Esophagus squamous epithelium (tissue), 5 donors: ENCODE measurements at places on chromosomes 6 and 20. TPM values are rescaled to one million over a fixed set of nuclear protein-coding genes. Genes with fewer than 3 reads are reported as not detected.

GRCh38 chr20:46028110-46028509, 905 bp upstream of the SLC12A5 start:
- H3K4me3 ChIP-seq = no peak overlapping the region
- no peaks in the 10 kb centered on the region for H3K36me3 ChIP-seq
- H3K4me1 ChIP-seq = no peaks in the 10 kb centered on the region
- no peak overlapping the region for H3K27ac ChIP-seq
- H3K27me3 ChIP-seq = peaks cover 3% of the 10 kb centered on the region
- DNase-seq = no peak

DNA sequence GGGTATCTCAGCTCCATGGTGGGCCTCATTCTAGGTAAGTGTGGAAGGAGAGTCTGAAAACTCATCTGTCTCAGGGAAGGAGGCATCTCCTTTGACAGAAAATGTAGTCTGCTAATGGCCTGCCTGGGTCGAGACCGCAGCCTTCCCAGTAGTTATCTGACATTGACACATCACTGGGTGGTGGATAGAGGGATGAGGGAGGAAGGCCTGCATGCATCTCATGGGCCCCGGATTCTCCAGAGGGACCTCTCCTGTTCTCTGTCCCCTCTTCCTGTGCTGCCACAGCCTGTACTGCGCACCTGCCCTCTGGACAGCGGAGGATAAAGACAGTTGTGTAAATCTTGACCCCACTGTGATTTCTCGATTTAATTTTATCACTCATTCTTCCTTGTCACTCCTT, 4.7 kb downstream of the PCMTD2 start:
- no peak overlapping the region for H3K4me3 ChIP-seq
- no peak for DNase-seq
- H3K27me3 ChIP-seq = no peaks in the 10 kb centered on the region
- H3K27ac ChIP-seq = no peak overlapping the region
- peaks cover 5% of the 10 kb centered on the region for H3K4me1 ChIP-seq
- H3K36me3 ChIP-seq = no peaks in the 10 kb centered on the region

DNA sequence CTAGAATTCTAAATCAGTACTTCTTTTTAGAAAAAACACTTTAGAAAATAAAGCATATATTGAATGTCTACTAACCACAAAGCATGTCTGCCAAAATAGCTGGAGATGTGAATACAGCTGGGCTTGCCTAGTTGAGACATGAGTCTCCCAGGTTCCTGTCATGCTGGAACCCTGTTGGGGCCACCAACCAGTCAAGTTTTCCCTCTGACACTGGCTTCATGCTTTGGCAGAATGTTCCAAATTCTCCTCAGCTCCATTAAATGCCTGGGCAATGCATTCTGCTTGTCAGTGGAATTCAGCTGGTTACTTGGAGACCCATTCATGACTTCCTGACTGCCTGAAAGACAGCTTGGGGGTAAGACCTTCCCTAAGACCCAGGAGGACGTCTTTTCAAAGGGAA, 87.2 kb downstream of the PRND start:
- H3K4me3 ChIP-seq = no peak overlapping the region
- H3K4me1 ChIP-seq = peaks cover 47% of the 10 kb centered on the region
- H3K27ac ChIP-seq = peak overlapping the region; percentile 5
- H3K27me3 ChIP-seq = no peaks in the 10 kb centered on the region

The PLA2G7 gene
- total RNA-seq = not detected
